Cortex of kidney (tissue), 1 donor: ENCODE measurements at places on chromosomes 5 and 9.

DNA sequence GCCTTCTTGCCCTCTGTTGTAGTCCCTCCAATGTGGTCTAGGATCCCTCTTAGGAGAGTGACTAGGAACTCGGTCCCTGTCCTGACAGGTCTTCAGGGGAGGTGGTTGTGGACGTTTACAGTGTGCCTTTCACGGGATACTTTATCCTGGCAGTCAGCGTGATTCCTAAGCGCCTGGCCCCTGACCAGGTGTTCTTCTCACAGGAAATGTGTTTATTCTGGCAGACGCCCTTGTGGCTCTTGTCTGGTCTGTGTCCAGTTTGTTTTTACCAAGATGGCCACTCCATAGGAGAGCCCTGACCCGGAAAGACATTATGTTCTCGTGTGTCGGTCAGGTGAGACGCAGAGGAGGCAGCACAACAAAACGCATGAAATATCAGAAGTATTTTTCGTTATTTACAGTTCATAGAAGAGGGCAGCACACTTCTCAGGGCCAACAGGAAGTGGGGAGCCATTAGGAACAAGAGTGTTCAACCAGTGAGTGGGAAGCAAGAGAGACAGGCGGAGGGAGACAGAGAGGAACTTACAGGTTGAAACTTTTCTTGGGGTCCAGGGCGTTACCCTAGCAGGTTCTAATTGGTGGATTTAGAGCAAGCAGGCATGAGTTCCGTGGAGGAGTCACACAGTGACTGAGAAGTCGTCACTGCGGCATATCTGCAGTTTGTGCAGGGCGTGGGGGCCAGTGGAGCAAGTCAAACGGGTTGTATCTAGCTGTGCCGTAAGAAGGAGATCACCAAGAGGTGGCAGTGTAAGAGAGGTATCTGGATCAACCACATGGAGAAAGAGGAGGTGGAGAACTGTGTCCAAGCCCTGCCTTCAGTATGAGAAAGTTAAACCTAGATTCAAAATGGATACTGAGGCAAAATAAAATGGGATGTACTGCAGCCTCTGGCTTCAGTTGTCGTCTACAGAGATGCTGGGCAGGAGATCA is 412.9 kb downstream of the ZSWIM6 start:
- DNase-seq: no peak

DNA sequence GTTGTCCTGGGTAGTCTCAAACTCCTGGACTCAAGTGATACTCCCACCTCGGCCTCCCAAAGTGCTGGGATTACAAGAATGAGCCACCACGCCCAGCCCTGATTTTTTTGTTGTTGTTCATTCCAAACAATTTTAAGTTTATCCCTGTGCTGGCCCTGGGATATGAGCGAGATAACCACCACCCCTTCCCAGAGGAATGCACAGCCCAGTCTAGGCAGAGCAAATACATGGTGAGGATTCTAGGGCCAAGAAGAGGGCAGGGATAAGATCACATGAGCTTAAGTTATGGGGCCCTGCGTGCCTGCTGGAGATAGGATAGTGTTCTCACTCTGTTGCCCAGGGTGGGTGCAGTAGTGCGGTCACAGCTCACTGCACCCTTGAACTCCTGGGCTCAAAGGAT is 21.0 kb upstream of the TOR1B start:
- no peak for DNase-seq

DNA sequence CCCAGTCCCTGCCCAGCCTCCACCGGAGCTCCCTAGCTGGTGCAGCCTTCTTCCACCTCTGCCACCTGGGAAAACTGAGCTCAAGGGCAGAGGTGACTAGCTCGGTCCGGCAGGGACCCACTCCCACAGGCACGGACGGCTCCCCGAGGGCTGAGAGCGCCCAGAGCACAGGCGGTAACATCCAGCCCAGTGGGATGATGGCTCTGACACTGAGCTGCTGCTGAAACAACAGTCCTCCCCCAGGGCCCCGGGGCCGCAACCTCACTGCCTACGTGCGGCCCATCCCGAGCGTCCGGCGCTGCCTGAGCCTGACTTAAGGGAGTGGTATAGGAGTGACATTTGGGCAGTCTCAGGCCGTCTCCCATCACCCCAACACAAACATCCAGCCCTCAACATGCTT is 3.7 kb downstream of the FAM163B start:
- no peak for DNase-seq

- DNase-seq: no peak
Measured at GRCh38 chr9:118038713-118039112, 334.5 kb downstream of the TLR4 start.

DNA sequence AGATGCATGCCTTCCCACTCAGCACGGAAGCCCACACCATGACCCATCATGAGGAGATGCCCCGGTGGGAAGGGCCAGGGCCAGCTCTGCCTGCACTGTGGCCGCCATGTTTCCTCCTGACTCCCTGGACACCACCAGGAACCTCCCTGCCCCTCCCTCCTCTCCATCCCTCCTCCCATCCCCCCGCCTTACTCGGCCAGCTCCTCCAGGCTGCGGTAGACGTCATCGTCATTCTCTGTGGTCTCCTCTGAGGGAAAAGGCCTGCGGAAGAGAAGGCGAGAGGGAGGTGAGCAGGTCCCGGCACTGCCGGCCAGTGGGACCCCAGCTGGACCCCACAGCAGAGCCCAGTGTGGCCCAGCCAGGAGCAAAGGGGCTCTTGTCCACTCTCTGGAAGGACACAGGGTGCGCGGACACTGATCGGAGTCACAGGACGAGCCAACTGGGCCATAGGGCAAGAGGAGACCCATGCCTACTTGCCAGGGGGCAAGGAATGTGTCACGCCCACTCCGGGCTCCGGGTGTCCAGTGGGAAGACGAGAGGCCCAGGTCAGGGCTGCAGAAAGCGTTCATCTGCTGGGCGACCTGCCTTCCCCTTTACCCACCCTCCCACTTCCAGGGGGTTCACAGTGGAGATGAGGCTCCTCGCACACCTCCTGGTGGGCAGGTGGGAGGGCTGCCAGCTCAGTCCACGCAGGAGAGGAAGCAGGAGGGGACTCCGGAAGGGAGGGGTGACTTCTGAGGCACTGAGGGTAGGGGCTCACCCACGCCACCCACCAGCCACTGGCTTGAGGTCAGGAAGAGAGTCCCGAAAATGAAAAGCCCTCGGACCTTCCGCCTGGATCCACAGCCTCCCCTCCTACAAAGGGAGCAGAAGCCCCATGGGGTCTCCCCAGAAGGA is 96.2 kb upstream of the SARDH start:
- DNase-seq: no peak
